ENCODE measurements at places on chromosomes 5 and 9. TPM values are rescaled to one million over a fixed set of nuclear protein-coding genes. Genes with fewer than 3 reads are reported as not detected.

The DENND4C gene
- total RNA-seq, result 97.3 TPM

The BTF3 gene
- 574 TPM for total RNA-seq

The MYOT gene
- total RNA-seq, result 19.4 TPM

The C1QTNF3 gene
- 4.8 TPM for total RNA-seq

The RAPGEF6 gene
- total RNA-seq, result 23.3 TPM

The NR2F1 gene
- total RNA-seq, result 43.8 TPM

The GPR150 gene
- 0.42 TPM for total RNA-seq

The CNTFR gene
- 3.8 TPM for total RNA-seq

The AGXT2 gene
- total RNA-seq, result not detected

DNA sequence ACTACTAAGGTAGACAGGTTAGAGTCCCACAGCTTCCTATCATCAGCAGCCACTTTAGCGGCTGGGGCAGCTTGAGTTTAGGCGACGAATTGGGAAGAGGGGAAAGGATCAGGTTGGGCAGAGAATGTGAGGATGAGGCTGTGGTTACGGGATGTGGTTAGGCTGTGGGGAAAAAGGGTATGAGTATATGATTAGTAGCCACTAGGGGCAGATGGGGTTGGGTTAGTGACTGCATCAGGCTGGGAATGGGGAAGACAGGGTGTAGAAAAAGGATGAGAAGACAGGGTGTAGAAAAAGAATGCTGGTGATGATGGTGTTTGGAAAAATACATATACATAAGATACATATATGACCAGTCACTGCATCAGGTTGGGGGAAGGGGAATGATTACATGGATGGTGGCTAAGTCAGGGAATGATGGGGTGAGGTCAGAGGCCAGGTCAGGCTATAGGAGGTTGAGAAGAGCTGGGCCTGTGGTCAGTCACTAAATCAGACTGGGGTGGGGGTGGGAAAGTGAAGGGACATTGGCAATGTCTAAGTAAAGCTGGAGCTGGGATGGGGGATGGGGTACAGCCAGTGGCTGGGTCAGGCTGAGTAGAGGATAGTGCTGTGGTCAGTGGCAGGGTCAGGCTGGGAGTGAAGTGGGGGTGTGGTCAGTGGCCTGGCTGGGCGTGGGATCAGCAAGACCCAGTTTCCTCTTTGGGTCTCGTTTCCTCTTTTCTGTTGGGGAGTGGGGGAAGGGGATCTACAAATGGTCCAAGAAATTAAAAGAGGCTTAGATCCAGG is 2.1 kb downstream of the TLN1 start:
- no peak for DNase-seq

- DNase-seq, result no peak
Measured at GRCh38 chr9:37035648-37036370, 1.7 kb upstream of the PAX5 start.

DNA sequence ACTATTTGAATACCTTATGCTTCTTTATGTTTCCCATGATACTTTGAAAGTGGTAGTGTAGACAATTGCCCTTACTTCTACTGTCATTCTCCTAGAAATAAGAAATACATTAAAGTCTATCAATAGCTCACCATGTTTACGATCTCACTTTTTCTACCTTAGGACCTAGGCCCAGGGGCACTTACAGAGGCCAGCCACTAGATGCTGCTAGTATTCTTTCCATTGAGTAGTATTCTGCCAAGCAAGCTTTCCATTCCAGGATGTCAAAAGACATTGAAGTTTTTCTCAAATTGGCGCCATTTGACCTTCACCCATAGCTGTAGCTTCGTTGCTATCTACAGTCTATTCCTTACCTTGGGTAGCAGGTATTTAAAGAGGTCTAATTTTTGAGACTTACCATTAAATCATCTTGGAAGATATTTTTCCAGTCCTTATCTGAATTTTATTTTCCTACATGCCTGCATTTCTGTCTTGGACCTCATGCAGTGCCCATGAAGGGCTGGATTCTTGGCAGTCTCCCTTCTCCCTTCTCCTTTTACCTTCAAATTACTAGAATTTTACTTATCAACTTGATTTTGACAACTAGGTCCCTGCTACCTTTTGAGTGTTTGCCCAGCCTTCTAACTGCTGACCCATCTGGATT is 246.0 kb upstream of the NUDT12 start:
- DNase-seq, result no peak

GRCh38 chr5:69206528-69207190 is 17.3 kb downstream of the CENPH start:
- no peak for DNase-seq

GRCh38 chr5:93401634-93402213 is 179.3 kb downstream of the NR2F1-AS1 start:
- DNase-seq, result no peak

GRCh38 chr5:107665036-107665570 is 5.6 kb downstream of the EFNA5 start:
- no peak for DNase-seq

GRCh38 chr5:76943006-76943405 is 9.8 kb upstream of the CRHBP start:
- no peak for DNase-seq

DNA sequence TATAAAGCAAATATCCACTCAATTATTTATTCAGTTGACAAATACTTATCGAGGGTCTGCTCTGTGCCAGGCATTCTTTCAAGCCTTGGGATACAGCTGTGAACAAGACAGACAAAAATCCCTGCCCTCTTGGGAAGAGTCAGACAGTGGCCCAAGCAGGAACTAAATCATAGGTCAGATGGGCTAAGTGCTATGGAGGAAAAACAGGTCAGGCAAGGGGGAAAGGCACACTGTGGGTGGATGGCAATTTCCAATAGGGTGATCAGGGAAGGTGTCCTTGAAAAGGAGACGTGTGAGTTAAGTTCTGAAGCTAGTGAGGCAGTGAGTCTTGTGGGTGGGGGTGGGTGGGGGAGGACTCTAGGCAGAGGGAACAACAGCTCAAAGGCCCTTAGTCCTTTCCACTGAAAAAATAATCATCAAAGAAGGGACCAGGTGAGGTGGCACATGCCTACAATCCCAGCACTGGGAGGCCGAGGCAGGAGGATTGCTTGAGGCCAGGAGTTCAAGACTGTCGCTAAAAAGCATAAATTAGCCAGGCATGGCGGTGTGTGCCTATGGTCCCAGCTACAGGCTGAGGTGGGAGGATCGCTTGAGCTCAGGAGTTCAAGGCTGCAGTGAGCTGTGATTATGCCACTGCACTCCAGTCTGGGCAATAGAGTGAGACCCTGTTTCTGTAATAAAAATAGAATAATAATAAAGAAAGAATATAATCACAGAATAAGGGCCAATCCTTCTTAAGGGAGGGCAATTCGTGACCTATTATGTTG is 95.2 kb upstream of the CPEB4 start:
- DNase-seq, result no peak

GRCh38 chr9:110255463-110256379 is 586 bp downstream of the TXN start:
- DNase-seq, result no peak

DNA sequence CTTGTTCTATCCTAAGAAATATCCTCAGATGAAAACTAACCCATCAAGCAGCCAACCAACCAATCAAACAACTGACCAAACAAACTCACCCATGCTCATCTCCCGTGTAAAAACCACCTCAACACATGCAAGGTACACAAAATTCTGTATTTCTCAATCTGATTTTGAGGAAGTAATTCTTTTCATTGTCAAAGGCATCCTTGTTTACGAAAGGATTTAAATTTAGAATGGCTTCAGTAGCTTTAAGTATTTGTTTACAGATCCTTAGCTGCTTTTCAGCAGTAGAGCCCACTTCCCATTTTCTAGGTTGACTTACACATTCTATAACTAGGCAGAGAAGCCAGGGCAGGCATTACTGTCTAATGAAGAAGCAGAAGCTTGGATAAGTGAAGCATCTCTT is 78.6 kb downstream of the NTRK2 start:
- peak; percentile 26 for DNase-seq

DNA sequence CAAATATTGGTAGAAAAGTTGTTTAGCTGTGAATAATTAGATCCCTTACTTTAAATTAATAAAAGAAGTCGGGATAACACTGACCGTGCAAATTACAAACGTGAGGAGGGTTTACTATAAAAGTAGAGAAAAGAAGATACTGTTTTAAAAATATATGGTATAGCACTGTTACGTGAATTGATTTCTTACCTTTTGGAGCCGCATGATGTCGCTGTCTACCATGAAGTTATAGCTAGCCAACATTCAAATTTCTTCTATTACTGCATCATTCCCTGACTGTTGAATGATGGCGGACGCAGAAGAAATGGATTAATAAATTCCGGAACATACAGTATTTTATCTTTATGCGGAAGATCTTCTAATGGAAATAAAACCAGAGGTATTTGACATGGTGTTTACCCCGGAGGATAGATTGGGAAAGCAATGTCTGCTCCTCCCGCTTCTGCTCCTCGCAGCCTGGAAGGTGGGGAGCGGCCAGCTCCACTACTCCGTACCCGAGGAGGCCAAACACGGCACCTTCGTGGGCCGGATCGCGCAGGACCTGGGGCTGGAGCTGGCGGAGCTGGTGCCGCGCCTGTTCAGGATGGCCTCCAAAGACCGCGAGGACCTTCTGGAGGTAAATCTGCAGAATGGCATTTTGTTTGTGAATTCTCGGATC is at the start of gene PCDHA6:
Gene PCDHA6, plus strand, starts transcription at position 257 of the 658 bp plus-strand sequence. Its CDS starts 132 bp downstream, at position 389.
- no peak for DNase-seq

DNA sequence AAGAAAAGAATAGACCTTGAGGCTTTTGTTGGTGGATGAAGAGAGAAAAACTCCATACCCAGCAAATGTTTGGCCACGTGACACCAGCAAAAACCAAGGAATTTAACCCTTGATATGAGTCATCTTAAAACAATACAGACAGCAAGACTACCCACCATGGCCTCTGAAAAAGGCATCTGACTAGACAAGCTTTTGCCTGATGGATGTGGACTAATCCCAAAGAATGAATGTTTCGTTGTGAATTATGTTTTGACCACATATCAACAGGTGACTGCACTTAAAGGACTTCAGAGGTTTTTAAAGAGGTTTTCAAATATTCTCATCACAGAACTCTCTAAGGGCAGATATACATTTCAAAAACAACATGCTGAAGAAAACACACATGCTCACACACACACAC is 33.0 kb upstream of the SLC1A3 start:
- no peak for DNase-seq

DNA sequence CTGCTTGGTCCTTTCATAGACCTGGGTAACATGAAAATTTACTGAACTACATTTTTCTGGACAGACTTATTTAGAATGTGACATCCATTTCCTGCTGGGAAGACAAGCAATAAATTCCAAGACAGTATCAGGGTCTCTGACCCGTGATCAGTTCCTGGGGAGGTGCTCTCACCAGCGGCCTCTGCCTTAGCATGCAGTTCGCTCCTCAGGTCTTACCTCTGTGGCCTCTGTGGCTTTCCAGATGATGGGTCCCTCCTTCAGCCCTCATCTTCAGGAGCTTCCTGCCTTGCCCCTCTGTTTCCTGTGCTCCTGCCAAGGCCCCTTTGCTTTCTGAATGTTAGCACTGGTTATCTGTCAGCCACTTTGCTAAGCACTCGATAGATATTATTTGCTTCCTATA is 66.4 kb downstream of the CMYA5 start:
- no peak for DNase-seq

- no peak for DNase-seq
Measured at GRCh38 chr9:108698801-108699200, 157.0 kb downstream of the ACTL7B start.

- no peak for DNase-seq
Measured at GRCh38 chr5:157870837-157871834, 12.2 kb upstream of the CLINT1 start.

GRCh38 chr9:124265551-124265950 is 7.8 kb downstream of the NEK6 start:
- no peak for DNase-seq

DNA sequence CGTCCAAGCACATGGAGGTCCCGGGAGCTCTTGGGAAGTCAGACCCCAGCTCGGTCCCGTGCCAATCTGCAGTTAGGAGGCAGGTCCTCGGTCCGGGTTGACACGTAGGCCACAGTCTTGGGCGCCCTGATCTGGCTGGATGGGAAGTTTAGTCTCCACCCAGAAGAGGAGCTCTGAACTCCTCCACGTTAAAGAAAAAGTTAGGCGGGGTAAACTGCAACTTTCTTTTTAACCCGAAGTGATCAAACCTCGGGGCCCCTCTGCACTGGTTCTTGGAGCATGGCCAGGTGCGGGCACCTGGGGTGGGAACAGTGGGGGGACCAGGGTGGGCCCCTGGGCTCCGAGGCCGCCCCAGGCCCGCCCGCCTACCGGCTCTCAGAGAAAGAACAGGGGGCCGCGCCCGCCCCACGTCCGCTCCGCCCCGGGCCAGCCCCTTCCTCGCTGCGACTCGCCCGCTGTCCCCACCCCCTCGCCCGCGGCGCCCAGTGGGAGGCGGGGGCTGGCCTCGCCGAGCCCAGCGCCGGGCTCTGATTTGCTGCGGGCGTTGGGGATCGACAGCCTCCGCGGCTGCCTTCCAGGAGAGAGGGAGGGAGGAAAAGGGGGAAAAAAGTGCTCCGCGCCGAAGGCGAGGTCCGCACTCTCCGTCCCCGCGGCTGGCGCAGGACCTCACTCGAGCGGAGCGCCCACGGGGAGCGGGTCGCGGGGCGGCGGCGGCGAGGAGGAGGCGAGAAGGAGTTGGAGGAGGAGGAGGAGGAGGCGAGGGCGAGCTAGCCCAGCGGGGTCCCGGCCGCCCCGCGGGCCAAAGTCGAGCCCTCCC is at the start of gene COL5A1:
Gene COL5A1, plus strand, starts transcription at position 631 of the 817 bp plus-strand sequence. CDS start 385 bp downstream, outside the sequence.
- peak; percentile 97 for DNase-seq

DNA sequence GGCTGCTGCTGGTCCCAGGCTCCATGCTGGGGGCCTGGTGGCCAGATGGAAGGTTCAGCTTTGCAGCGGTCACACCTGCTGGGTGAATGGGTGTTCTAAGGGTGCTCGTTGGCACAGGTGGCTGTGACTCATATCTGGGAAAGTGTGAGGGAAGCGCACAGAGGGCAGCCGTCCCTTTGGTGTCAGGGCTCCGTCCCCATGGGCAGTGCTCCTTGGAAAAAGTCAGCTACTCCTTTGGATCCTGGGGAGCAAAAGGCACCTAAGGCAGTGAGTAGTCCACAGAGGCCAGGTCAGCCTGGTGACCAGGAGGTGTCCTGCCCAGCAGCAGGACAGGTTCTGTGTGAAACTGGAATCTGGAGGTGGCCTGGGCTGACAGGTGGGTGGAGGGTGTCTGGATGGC is 18.4 kb upstream of the GBGT1 start:
- no peak for DNase-seq

GRCh38 chr5:32445287-32445758 is 783 bp upstream of the ZFR start:
- DNase-seq, result no peak

GRCh38 chr5:113909782-113910181 is 396.3 kb downstream of the YTHDC2 start:
- DNase-seq, result no peak

- no peak for DNase-seq
Measured at GRCh38 chr9:14424983-14425382, 111.0 kb upstream of the NFIB start.

- peak; percentile 24 for DNase-seq
Measured at GRCh38 chr5:76177978-76178377, 94.8 kb downstream of the SV2C start.

All from esophagus muscularis mucosa (tissue), 4 donors.